ENCODE measurements at places on chromosomes 7 and 10.

DNA sequence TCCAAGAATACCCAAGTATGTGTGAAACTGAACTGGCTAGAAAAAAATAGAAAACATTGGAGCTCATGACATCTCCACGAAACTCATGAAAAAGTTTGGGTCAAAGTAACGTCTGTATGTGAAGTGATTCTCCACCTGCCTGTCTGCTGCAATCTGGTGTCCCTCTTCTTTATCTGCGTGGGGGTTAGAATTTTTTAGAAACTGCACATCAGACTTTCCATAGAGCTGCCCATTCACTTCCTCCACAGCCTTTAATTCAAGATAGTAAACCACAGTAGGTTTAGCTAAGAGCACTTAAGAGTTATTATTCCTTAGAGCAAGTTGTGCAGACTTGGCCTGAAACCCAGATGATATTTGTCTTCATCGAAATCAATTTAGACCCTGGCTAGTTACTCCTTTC lies 55.3 kb downstream of the SCIN start:
- DNase-seq: no peak

GRCh38 chr7:3897430-3898372 lies 596.6 kb downstream of the SDK1 start:
- DNase-seq: no peak

DNA sequence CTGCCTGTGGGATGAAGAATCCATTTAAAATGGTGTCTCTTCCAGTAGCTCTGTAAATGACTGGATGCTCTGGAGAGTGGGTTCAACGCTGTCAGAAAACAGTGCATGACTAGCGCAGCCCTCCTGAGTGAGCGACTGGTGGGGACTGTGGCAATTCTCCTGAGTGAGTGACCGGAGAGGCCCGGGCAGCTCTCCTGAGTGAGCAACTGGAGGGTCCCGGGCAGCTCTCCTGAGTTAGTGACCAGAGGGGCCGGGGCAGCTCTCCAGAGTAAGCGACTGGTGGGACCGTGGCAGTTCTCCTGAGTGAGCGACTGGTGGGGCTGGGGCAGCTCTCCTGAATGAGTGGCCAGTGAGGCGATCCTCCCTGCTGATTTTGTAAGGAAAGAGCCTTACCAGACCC lies 85.5 kb downstream of the WDR37 start:
- no peak for DNase-seq

- DNase-seq: no peak
These were observed 64.8 kb upstream of the YAE1 start for GRCh38 chr7:39501358-39501757.

Data from mesenteric fat pad (tissue), 1 donor.